ENCODE measurements at places on chromosomes 11 and 22.

DNA sequence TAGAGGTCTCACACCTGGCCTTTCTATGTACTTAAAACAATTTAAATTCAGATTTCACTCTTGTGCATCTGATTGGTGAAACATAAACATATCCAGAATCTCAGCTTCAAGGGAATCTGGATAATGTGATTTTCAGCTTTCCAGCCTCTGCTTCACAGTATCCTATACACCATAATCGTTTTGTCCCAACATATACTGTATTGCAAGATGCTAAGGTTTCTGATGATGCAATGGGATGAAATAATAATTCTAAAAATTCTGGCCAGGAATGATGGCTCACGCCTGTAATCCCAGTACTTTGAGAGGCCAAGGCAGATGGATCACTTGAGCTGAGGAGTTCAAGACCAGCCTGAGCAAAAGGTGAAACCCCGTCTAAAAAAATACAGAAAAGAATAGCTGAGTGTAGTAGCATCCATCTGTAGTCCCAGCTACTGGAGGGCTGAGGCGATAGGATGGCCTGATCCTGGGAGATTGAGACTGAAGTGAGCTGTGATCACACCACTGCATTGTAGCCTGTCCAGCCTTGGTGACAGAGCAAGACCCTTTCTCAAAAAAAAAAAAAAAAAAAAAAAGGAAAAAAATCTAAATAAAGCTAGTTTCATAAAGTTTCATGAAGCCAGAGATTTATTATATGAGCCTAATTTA, 41.0 kb upstream of the CTSC start:
- DNase-seq = no peak

- no peak for DNase-seq
Measured at GRCh38 chr11:107493117-107493516, 35.5 kb upstream of the CWF19L2 start.

- DNase-seq = no peak
Measured at GRCh38 chr11:58164389-58164788, 24.5 kb upstream of the OR9Q2 start.

GRCh38 chr11:12721816-12722604, 47.8 kb downstream of the TEAD1 start:
- no peak for DNase-seq
